Lung (tissue), 17 donors: ENCODE measurements at places on chromosomes 1 and 21. TPM values are rescaled to one million over a fixed set of nuclear protein-coding genes. Genes with fewer than 3 reads are reported as not detected.

- peak; percentile 44 for DNase-seq
- H3K27me3 ChIP-seq: no peaks in the 10 kb centered on the region
- H3K4me3 ChIP-seq: no peak overlapping the region
- H3K36me3 ChIP-seq: no peaks in the 10 kb centered on the region
- H3K4me1 ChIP-seq: no peaks in the 10 kb centered on the region
Measured at GRCh38 chr1:97050506-97050905, 328.9 kb downstream of the PTBP2 start.

- H3K27ac ChIP-seq: no peak overlapping the region
- DNase-seq: no peak
- peaks cover 10% of the 10 kb centered on the region for H3K4me1 ChIP-seq
- no peak overlapping the region for H3K4me3 ChIP-seq
- no peaks in the 10 kb centered on the region for H3K36me3 ChIP-seq
- peaks cover 42% of the 10 kb centered on the region for H3K27me3 ChIP-seq
Measured at GRCh38 chr1:229412056-229412455, 21.8 kb downstream of the ACTA1 start.

DNA sequence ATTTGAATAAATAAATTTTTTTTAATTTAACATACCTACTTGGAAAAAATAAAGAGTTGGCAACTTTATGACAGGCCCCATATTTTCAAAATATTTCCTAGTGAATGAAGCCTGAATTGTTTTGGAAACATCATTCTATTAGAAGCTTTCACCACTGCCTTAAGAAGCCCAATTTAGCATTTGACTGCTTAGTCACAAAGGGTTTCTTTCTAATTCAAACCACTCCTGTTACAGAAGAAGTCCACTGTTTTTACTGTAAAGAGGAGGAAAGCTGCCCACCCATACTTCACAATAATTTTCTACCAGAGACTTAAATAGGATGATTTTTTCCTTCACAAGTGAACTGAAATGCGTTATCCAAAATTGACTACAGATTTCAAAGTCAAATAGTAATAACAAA is 534.6 kb upstream of the PTBP2 start:
- no peaks in the 10 kb centered on the region for H3K4me1 ChIP-seq
- H3K36me3 ChIP-seq: no peaks in the 10 kb centered on the region
- H3K4me3 ChIP-seq: no peak overlapping the region
- no peak overlapping the region for H3K27ac ChIP-seq
- no peaks in the 10 kb centered on the region for H3K27me3 ChIP-seq

The ZNF593OS gene
- polyA plus RNA-seq: 0.29 TPM

DNA sequence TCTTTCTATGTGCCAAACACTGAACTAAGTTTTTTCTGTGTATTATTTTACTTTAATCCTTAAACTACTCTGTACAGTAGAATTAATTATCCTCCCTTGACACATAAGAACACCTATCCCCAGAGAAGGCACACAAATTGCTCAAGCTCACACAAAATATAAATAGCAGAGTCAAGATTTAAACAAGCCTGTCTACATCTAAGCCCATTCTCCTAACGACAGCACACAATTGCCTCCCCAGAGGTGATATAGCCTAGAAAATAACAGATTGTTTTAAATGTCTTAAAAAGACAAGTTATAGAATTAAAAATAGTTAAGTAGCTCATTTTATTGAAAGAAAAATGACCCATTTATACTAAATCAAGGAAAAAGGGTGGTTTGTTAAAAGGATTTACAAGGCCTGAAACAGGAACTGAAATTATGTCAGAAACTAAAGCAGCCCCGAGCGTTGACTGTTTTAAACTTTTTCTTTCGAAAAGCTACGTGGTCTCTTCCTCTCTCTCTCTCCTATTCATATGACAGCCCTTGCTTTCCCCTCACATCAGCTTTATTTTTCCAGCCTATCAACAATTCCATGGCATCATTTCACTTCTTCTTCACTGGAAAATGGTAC is 30.5 kb downstream of the TNFSF18 start:
- no peak overlapping the region for H3K4me3 ChIP-seq
- H3K27ac ChIP-seq: no peak overlapping the region
- no peaks in the 10 kb centered on the region for H3K36me3 ChIP-seq
- H3K4me1 ChIP-seq: no peaks in the 10 kb centered on the region

- DNase-seq: no peak
- H3K4me1 ChIP-seq: no peaks in the 10 kb centered on the region
- no peaks in the 10 kb centered on the region for H3K27me3 ChIP-seq
- H3K4me3 ChIP-seq: no peak overlapping the region
- H3K27ac ChIP-seq: no peak overlapping the region
Measured at GRCh38 chr1:25523542-25523941, 19.9 kb upstream of the LDLRAP1 start.

DNA sequence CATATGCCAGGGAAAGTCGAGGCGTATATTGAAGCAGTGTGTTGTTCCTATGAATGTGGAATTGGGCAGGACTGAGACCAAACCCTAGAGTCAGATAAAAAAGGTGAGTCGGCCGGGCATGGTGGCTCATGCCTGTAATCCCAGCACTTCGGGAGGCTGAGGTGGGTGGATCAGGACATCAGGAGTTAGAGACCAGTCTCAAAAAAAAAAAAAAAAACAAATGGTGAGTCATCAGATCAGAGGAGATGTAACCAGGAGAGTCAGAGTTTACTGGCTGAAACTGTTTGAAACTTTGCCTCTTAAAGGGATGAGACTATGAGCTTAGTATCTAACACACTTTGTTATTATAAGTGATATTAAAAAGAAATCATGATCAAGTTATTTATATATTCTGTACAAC is 26.4 kb upstream of the SYCP1 start:
- no peaks in the 10 kb centered on the region for H3K27me3 ChIP-seq
- H3K36me3 ChIP-seq: no peaks in the 10 kb centered on the region
- no peak for DNase-seq
- H3K27ac ChIP-seq: no peak overlapping the region
- H3K4me3 ChIP-seq: no peak overlapping the region
- no peaks in the 10 kb centered on the region for H3K4me1 ChIP-seq

GRCh38 chr1:47709872-47710231 is 272.0 kb downstream of the FOXD2 start:
- H3K4me1 ChIP-seq: no peaks in the 10 kb centered on the region
- H3K27me3 ChIP-seq: no peaks in the 10 kb centered on the region
- no peak overlapping the region for H3K4me3 ChIP-seq

The PDC gene
- not detected for polyA plus RNA-seq

GRCh38 chr1:201791051-201791778 is 37.7 kb upstream of the IPO9 start:
- peaks cover 6% of the 10 kb centered on the region for H3K4me1 ChIP-seq
- H3K36me3 ChIP-seq: peaks cover 37% of the 10 kb centered on the region
- H3K27me3 ChIP-seq: no peaks in the 10 kb centered on the region
- peak overlapping the region; percentile 43 for H3K27ac ChIP-seq
- peak; percentile 93 for DNase-seq

DNA sequence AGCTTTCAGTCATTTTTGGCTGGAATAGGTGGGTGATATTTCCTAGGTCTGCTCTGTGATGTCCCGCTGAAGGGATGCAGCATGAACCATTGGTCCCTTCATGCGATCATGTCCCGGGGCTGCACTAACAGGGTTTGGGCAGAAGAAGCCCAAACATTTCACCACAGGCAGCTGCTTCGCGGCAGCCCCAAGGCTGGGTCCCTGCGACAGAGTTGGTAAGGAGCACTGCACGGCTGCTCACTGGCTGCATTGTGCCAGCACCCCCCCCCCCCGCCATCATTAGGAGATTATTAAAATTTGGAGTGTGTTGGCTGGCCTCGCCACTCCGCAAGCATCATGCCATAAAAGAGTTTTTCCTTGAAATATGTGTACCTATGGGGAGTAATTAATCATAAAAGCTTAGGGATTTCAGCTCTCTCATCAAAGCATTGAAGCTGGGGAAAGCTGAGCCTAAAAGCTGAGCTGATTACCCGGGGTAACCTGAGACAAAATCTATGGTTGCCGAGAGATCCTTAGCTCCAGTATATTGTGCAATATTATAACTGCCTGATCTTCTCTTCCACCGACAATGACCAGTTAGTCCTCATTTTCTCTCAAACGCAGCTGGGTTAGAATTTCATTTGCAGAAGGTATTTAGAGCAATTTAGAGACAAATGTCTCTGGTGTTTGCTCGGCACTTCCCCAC is 62.5 kb downstream of the PEX14 start:
- H3K27me3 ChIP-seq: no peaks in the 10 kb centered on the region
- peaks cover 11% of the 10 kb centered on the region for H3K4me1 ChIP-seq
- H3K36me3 ChIP-seq: peaks cover 6% of the 10 kb centered on the region
- H3K27ac ChIP-seq: no peak overlapping the region
- no peak for DNase-seq
- no peak overlapping the region for H3K4me3 ChIP-seq

DNA sequence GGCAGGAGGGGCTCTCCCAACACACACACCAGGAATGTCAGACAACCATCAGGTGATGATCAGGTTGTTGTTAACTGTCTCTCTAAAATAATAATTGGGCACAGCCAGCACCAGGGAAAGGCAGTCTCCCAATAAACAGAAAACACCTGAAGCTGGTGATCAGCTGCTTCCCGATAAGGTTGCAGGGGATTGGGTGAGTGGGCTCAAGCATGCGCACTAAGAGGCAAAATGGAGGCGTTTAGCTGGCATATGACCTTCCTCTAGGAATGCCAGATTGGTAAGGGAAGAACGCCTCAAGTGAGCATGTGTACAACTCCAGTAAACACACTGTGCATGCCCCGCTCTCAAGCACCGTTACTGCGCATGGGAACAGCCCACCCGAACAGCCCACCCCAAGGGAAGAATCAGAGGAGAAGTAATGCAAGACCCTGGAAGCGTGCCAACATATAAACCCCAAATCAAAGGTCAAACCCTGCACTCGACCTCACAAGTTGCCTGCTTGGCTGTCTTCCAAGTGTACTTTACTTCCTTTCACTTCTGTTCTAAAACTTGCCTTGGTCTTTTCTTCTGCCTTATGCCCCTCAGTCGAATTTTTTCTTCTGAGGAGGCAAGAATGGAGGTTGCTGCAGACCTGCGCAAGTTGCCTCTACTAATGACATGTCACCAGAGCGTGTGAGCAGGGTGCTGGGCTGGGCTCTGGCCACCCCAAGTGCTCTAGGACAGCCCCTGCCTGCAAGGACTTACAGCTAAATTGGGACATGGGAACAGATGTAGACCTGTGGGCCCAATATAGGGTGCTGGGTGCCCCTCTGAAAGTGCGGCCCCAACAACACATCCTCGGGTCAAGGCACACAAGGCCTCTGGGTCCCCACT is 200.8 kb downstream of the RHOU start:
- no peaks in the 10 kb centered on the region for H3K36me3 ChIP-seq
- no peaks in the 10 kb centered on the region for H3K27me3 ChIP-seq
- DNase-seq: peak; percentile 67
- no peak overlapping the region for H3K27ac ChIP-seq
- peaks cover 19% of the 10 kb centered on the region for H3K4me1 ChIP-seq

DNA sequence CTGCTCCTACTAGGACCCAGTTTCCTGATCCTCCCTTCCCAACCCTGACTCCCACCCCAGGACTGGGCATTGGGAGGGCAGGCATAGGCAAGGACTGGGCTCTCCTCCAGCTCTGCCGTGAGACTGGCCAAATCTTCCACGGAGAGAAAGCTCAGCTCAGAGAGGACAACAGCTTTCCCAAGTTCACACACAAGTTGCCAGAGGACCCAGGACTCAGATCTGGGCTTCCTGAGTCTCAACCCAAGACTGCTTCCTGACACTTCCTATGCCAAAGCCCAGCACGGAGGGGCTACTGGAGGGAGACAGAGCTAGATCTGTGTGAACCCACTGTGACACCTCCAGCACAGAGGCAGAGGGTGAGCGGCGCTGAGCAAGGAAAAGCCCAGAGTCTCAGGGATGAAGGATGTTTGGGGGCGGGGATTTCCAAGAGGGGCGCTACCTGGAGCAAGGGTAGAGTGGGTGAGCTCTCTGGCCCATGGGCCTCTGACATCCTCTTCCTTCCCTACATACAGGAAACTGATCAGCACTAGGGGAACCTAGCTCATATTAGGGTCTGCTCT is 7.1 kb downstream of the PDZK1IP1 start:
- DNase-seq: no peak
- H3K4me3 ChIP-seq: no peak overlapping the region
- no peaks in the 10 kb centered on the region for H3K27me3 ChIP-seq
- no peaks in the 10 kb centered on the region for H3K36me3 ChIP-seq
- H3K4me1 ChIP-seq: peaks cover 6% of the 10 kb centered on the region

The DMBX1 gene
- polyA plus RNA-seq: 0.01 TPM

The LRRN2 gene
- polyA plus RNA-seq: 1.2 TPM

DNA sequence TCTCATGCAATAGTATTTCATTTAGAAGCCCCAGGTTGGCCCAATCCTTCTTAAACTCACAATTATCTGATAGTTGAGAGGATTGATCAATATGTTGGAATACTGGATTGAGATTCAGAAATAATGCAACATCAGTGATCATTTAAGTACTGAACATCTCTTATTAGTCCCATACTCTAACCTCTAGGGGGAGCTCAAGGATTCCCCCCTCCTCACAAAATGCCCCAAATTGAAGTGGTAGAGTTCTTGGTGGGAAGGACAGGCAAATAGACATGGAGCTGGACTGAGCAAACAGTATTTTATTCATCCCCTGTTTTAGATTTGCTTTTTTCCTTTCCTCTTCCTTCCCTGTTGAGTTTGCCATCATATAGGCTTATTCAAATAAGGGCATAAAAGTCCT is 62.8 kb downstream of the NGF start:
- H3K27me3 ChIP-seq: no peaks in the 10 kb centered on the region
- no peak overlapping the region for H3K4me3 ChIP-seq
- H3K36me3 ChIP-seq: no peaks in the 10 kb centered on the region
- H3K4me1 ChIP-seq: peaks cover 9% of the 10 kb centered on the region
- H3K27ac ChIP-seq: no peak overlapping the region

The MPZ gene
- polyA plus RNA-seq: 2.0 TPM

The ABCD3 gene
- 28.5 TPM for polyA plus RNA-seq

GRCh38 chr1:113608399-113608798 is 150.9 kb downstream of the PHTF1 start:
- H3K36me3 ChIP-seq: no peaks in the 10 kb centered on the region
- no peak for DNase-seq
- H3K27ac ChIP-seq: no peak overlapping the region
- H3K4me1 ChIP-seq: no peaks in the 10 kb centered on the region

GRCh38 chr1:12052008-12052573 is 11.0 kb upstream of the TNFRSF8 start:
- no peaks in the 10 kb centered on the region for H3K27me3 ChIP-seq
- no peaks in the 10 kb centered on the region for H3K36me3 ChIP-seq
- no peak overlapping the region for H3K4me3 ChIP-seq
- H3K27ac ChIP-seq: no peak overlapping the region
- no peaks in the 10 kb centered on the region for H3K4me1 ChIP-seq

The USP33 gene
- 21.9 TPM for polyA plus RNA-seq

The FAM151A gene
- polyA plus RNA-seq: 0.02 TPM

- no peak for DNase-seq
- no peak overlapping the region for H3K4me3 ChIP-seq
- no peaks in the 10 kb centered on the region for H3K4me1 ChIP-seq
- H3K36me3 ChIP-seq: no peaks in the 10 kb centered on the region
Measured at GRCh38 chr1:157496121-157496526, 56.2 kb downstream of the FCRL5 start.

DNA sequence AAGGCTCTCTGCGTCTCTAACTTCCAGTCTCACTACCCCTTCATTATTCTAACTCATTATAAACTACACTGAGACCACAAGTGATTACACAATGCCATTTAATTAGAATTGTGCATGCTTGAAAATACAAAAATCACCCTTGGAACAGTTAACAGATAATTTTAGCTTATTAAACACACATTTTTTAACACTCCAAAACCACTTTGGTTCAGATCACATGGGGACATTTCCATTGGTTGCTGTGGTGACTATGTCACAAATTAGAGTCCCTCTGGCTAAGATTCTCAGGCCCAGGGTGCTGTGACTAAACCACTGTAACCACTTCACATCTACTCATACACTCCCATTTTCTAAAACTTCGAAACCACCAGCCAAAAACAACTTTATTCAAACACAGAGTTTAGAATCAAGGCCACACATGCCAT is 43.0 kb downstream of the JAK1 start:
- no peak for DNase-seq
- H3K4me3 ChIP-seq: no peak overlapping the region
- H3K27me3 ChIP-seq: no peaks in the 10 kb centered on the region
